ENCODE measurements at places on chromosomes 13 and 19.

DNA sequence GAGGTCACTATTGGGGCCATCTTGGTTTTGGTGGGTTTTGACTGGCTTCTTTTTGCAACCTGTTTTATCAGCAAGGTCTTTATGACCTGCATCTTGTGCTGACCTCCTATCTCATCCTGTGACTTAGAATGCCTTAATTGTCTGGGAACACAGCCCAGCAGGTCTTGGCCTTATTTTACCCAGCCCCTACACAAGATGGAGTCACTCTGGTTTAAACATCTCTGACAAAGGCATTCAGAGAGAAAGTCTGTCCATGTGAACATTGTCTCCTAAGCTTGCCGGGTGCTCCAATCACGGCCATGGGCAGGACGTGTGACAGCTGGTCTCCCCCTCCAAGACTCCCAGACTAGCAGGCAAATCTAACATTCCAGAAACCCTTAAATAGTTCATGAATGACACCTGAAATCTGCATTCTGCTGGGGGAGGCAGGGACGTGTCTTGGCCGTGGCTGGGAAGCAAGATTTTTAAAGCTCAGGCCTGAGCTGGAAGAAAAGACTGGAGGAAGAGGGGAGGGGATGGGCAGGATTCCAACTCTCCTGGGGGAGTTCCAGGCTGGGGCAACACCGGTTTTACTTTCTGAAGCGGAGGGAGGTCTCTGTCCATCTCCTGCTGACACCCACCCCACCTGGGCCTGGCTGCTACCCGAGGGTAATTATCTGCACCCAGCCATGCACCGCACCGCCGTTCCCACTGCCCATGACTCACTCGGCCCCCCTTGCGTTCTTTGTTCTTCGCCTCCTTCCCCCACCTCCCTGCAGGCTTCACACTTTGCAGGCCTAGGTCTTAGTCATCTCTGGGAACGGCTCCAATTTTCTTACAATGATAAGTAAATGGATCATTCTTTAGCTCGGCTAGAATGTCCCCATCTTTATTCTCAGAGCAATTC is 11.6 kb upstream of the OR1M1 start:
- DNase-seq: peak; percentile 91

DNA sequence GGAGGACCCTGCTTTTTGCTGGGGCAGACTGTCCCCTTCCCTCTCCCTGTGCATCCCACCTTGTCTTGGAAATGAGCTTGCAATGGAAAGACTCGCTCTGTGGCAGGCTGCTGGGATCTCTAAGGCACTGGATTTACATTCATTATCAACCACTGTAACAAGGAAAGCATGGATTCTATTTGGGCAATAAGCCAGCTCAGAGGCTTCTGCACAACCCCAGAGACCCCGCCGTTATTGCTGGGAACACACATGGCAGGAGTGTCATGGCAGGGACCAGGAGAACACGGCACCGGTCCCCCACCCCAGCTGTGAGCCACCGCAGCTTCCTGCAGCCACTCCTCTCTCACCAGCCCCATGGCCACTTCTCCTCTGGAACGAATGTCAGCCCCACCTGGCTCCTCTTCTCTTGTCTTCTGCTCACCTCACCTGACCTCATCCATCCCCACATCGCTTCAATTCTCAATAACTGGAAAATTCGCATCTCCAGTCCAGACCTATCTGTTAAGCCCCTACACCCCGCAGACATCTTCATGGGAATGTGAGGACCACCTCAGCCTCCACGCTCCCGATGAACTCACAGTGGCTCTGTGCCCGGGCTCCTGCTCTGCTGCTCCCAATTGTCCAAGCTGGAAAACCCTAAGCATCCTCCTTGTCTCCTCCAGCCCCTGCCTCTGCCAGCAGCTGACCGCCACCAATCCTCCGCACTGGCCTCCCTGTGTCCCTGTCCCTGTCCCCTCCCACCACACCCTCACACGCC is 181.5 kb downstream of the USP12 start:
- DNase-seq: no peak

GRCh38 chr13:50917572-50917971 is 8.0 kb downstream of the RNASEH2B start:
- DNase-seq: no peak

GRCh38 chr13:34419755-34420154 is 522.3 kb upstream of the NBEA start:
- DNase-seq: no peak

GRCh38 chr19:35942235-35942634 is 6.1 kb downstream of the LRFN3 start:
- no peak for DNase-seq

GRCh38 chr13:91878491-91878890 is 480.1 kb downstream of the GPC5 start:
- no peak for DNase-seq

- peak; percentile 71 for DNase-seq
These were observed 9.7 kb downstream of the DEDD2 start for GRCh38 chr19:42207767-42208271.

GRCh38 chr19:45172173-45172572 is 5.9 kb downstream of the TRAPPC6A start:
- DNase-seq: no peak

- no peak for DNase-seq
These were observed 30.2 kb downstream of the MEIS3 start for GRCh38 chr19:47389150-47389556.

- no peak for DNase-seq
These were observed 8.4 kb upstream of the PTPRS start for GRCh38 chr19:5349041-5349440.

DNA sequence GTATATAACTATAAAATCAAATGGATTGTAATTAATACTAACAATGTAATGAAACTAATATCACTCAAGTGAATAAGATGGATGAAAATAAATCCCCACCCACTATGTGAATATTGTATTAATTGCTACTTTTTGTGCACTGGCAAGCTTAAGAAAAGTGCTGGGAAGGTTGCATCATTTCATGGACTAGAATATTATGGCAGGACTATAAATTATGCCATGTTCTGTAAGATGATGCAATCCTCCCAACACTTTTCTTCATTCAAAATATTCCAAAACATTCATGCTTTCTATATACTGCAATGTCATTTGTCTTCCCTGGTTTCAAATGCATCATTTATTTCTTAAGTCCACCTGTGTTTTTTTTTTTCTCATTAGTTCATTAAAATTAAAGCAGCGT is 457.6 kb upstream of the GPC6 start:
- peak; percentile 4 for DNase-seq

GRCh38 chr19:35642312-35642711 is 767 bp downstream of the ETV2 start:
- DNase-seq: no peak

- DNase-seq: no peak
These were observed 190.0 kb upstream of the GPR12 start for GRCh38 chr13:26950546-26950945.

GRCh38 chr13:97440598-97441170 is 6.7 kb downstream of the RAP2A start:
- no peak for DNase-seq

GRCh38 chr19:41064974-41065569 is 23.2 kb upstream of the CYP2A13 start:
- no peak for DNase-seq

GRCh38 chr13:59643364-59643841 is 520.3 kb downstream of the DIAPH3 start:
- no peak for DNase-seq

DNA sequence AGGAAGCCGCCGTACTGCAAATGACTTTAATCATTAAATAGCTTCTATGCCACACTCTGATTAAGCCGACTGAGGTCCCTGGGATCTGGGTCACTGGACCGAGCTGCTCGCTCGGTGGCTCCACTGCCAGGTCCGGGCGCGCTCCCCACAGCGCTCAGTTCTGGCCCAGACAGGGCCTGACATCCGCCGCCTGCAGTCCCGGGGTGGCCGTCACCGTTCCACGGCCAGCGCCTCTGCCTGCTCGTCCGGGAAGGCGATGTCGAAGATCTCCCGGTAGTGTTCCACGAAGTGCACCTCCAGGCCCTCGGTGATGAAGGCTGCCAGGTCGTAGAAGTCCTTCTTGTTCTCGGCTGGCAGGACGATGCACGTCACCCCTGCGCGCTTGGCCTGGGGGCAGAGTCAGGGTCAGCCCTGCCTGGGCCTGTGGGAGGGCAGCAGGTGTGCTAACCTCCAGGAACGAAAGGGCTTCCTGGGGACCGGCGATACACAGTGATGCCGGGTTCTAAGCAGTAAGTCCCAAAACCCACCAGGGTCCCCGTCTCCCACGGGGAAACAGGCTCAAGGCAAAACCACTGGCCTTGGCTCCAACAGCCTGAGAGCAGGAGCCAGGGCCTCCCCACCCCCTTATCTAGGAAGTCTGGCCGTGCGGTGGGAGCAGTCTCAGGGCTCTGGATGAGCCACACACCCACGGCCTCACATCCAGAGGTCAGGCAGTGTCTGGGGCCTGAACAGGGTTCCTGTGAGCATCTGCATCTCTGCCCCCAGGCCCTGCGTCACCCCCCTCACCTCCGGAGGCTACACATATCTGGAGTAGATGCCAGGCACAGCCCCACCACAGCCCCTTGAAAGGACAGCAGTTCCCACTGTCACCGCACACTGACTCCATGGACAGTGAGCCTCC is 2.0 kb downstream of the RPL36 start:
- DNase-seq: peak; percentile 74

DNA sequence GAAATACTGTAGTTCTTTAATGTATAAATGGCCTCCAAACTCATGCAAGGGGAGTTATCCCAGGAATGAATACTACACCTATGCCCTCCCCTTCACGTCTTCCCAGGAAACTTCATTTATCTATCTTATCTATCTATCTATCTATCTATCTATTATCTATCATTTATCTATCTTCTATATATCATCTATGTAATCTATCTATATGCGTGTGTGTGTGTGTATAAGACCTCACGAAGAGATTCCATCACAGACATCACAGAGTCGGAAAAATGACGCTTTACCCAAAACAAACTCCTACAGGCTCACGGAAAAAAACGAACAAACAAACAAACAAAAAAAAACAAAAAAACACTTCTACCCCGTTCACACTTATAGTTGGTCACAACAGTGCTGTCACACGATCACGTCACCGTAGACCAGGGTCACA is 486 bp downstream of the ZNF529 start:
- no peak for DNase-seq

- no peak for DNase-seq
These were observed 36.8 kb downstream of the INSR start for GRCh38 chr19:7257148-7258040.

DNA sequence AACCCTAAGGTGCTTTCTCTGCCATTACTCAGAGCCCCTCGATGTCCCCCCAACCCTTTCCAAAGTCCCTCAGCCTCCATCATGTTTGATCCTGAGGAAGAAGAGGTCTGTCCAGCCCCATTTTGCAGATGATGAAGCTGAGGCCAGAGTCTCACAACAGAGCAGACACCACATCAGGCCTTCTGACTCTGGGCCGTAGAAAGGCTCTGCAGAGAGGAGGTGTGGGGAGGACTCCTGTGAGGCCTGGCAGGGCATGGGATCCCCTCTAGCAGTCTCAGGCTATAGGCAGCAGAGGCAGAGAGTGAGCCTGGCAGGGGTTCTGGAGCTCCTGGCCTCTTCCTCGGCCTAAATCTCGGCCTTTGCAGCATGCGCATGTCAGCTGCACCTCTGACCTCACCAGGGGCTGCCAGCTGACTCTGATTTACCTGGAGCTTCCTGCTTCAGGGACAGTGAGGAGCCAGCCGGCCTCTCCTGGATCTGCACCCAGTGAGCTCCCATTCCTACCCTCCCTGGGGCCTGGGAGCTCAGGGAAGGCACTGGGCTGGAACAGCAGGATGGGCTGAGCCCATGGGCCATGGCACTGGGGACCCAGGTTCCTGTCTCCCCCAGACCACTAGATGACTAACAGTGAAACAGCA is 41.7 kb upstream of the VSTM2B start:
- DNase-seq: no peak

DNA sequence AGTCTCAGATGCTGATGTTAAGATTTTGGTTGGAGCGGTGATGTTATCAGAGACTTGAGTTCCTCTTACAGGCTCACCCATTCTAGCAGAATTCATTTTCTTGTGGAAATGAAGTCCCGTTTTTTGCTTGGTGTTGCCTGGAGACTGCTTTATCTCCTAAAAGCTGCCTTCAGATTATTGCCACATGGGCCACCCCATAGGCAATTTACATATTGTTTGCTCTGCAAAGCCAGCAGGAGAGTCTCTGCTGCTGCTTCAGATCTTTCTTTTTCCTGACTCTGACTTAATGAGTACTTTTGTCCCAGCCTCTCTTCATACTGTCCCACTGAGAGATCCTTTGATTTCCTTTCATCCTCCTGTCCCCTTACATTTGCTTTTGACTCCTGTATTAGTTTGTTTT is 114.6 kb downstream of the TDRD3 start:
- no peak for DNase-seq

- no peak for DNase-seq
These were observed 369.7 kb downstream of the COG6 start for GRCh38 chr13:40024967-40025714.

GRCh38 chr19:19049406-19049805 is 14.4 kb upstream of the SLC25A42 start:
- no peak for DNase-seq

DNA sequence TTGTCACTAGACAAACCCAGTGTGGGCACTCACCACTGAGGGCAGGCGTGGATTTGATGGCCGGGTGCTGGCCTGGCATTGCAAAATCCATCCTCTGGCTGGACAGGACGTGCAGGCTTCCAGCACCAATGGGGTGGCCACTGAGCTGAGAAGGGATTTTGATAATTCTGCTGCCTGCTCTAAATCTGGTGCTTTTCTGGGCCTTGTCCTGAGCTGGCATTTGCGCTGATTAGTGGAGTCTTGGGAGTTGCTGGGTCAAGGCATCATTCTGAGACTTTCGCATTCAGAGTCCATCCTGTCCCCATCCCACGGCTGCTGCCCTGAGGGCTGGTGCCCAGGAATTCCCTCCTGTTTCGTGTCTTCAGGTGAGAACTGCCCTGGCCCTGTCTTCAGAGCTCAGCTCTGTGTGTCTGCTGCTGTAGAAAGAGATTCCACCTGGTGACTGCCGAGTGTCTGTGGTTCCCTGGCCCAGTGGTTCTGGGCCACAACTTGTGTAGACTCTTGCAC is 65.9 kb upstream of the MCF2L start:
- no peak for DNase-seq

DNA sequence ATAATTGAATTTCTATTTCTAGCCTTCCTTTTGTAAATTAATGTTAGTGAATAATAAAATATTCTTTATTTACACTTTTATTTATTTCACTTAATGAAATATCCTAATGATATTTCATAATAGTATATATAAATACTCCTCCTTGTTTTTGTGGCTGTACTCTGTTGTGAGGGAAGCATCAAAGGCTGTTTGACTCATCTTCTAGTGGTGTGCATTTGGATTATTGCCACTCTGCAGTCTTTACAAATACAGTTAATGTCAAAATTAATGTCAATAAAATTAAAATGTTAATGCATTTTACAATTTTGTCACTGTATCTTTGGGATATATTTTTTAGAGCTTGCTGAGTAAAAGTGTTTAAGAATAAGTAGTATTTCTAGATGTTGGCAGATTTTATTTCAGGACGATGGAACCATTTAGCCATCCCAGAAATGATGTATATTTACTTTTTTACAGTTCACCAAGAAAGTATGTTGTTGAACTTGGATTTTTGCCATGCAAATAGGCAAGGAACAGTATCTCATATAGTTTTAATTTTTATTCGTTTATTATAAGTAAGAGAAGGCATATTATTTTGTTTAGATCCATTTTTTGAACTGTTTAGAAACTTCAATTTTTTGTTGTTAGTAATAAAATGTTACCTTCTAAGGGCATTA is 281.2 kb upstream of the SLITRK6 start:
- DNase-seq: no peak

All from RKO (cell line).